Mesothelial cell of epicardium (in vitro differentiated cells): ENCODE measurements at places on chromosomes 5 and 9.

GRCh38 chr5:131250751-131251475 is 12.9 kb upstream of the CDC42SE2 start:
- DNase-seq = no peak

DNA sequence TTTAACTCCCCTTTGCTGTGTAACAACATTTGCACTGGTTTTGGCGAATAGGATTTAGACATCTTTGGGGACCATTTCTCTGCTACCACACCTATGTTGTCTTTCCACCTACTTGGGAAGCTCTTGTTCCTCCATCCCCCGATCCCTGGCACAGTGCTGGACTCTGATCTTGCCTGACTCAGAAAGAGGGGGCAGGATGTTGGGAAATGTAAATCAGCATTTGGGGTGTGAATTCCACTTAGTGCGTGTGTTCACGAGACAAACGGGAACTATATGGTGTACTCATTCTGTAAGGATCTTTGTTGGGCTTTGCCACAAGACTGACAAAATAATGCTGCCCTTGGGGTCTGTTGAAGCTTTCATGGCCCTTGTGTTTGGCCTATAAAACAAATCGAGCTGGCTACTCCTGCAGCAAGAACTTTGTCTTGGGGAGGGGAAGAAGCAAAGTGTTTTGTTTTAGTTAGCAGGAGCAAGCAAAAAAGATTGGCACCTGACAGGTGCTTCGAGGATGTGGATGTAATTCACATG is 18.5 kb downstream of the TMEM268 start:
- DNase-seq = no peak

DNA sequence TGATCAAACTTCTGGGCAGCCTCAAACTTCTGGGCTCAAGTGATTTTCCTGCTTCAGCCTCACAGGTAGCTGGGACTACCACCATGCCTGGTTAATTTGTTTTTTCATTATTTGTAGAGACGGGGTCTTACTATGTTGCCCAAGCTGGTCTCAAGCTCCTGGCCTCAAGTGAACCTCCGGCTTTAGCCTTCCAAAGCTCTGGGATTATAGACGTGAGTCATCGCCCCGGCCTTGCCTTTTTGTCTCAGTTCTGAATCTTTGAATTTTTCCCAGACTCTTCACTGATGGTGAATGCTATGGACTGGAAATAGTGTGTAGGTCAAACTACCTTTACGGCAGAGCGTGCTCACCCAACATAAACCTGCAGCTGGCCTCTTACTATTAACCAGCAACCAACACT is 32.3 kb upstream of the EGFLAM start:
- no peak for DNase-seq

- DNase-seq = no peak
Observed at GRCh38 chr5:170508036-170508435, 4.2 kb downstream of the KCNIP1 start.

- no peak for DNase-seq
Observed at GRCh38 chr5:39202597-39203274, 16.6 kb downstream of the FYB1 start.

DNA sequence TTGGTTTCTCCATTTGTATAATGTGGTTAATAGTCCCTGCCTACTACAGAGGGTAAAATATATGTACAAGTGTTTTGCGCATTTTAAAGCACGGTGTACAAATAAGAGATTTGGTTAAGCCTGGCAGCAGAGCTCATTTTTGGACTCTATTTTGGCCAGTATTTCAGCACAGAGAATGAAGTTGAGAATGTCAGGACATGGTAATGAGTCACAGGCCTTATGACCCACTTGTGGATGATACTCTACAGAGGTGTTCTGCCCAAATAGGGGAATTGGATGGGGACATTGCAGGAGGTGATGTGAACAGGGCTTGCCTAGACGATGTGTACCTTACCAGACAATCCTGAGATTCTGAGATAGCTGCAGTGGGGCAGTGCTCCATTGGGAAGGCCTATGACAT is 50.6 kb downstream of the MELK start:
- DNase-seq = no peak

GRCh38 chr9:14585730-14586473 is 107.3 kb downstream of the ZDHHC21 start:
- DNase-seq = no peak

- DNase-seq = peak; percentile 41
Observed at GRCh38 chr9:124660341-124660801, 110.7 kb downstream of the NR6A1 start.

DNA sequence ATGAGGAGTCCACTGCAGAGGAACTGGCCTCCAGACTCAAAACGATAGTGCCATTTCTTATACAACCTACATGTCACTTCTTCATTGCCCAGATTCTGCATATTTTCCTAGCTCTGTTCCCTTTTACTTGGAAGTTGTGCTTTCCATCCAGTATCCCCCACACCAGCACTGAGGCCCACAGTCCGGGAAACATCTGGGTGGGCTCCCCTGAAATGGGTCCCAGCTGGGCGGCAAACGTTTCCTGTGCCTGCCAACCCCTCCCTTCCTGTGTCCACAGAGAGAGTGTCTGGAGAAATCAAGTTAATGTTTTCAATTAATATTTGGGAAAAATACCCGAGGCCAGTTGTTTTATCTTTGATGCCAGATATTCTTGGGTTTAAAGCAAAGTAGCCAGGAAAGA is 111.8 kb downstream of the COL23A1 start:
- no peak for DNase-seq

- no peak for DNase-seq
Observed at GRCh38 chr9:111144741-111145140, 106.5 kb upstream of the LPAR1 start.

DNA sequence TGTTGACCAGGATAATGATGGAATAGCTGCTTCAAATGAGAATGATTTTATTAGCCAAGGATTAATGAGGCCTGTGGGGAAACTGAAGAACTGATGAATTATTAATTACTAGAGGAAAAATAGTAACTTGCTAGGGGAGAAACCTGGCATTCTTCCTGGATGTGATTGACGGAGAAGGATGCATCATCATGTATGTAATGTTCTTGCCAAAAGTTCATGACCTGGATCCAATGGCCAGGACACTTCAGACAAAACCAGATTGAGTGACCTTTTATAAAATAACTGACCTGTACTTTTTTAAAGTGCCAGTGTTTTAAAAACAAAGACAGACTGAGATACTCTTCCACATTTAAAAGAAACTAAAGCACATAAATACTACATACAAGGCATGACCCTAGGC is 23.7 kb downstream of the KIAA1191 start:
- DNase-seq = no peak

- no peak for DNase-seq
Observed at GRCh38 chr5:143345671-143346440, 57.6 kb downstream of the NR3C1 start.

DNA sequence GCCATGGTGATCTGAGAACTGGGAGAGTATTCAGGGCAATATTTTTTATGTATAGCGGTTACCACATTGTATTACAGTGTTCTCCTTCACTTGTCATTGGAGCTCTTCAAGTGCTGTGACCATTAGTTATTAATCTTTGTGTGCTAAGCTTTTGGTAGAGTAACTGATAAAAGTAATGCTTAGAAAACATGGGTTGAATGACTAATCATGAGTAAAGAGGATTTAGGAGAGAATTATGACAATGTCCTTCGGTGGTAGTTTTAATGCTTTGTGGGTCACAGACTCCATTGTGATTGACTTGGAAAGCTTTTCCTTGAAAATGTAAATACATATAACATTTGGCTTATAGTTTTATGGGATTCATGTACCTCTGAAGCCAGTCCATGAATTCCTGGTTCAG is 21.4 kb downstream of the TGFBR1 start:
- DNase-seq = no peak

- DNase-seq = no peak
Observed at GRCh38 chr9:17531642-17532254, 47.1 kb upstream of the SH3GL2 start.

- DNase-seq = no peak
Observed at GRCh38 chr9:108290839-108291585, 564.8 kb downstream of the ACTL7B start.

- no peak for DNase-seq
Observed at GRCh38 chr5:174500636-174501035, 223.7 kb upstream of the MSX2 start.

- no peak for DNase-seq
Observed at GRCh38 chr5:180284149-180284548, 7.7 kb downstream of the MAPK9 start.

DNA sequence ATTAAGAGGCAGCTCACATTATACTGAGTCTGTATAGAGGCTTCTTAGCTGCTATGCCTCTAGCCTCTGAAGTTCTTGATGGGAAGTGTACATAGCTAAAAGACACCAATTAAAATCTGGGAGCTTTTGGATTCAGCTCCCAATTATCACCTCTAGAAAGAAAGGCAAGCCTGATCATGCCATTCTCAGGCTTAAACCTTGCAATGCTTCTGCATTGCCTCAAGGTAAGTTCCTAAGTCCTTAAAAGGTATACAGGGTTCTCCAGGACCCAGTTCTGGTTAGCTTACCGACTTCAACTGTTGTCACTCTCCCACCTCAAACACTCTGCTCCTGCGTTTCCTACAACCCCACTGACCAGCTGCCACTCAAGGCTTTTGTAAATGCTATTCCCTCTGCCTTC is 17.5 kb upstream of the CCL28 start:
- no peak for DNase-seq

DNA sequence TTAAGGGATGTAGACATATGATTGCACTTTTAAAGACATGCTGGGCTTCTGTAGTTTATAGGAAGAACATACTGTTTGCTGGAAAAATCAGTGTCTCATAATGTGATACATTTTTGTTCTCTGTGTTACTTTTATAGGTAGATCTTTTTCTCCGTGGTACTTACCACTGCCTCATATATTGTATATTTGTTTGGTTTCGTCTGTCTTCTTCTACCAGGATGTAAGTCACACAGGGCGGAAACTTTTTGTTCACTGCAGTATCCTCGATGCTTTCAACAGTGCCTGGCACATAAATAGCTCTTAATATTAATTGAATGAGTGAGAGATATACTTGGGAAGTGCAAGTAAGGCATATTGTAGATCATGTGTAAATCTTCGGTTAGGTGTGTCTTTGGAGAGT is 135.4 kb downstream of the GDNF start:
- DNase-seq = no peak

DNA sequence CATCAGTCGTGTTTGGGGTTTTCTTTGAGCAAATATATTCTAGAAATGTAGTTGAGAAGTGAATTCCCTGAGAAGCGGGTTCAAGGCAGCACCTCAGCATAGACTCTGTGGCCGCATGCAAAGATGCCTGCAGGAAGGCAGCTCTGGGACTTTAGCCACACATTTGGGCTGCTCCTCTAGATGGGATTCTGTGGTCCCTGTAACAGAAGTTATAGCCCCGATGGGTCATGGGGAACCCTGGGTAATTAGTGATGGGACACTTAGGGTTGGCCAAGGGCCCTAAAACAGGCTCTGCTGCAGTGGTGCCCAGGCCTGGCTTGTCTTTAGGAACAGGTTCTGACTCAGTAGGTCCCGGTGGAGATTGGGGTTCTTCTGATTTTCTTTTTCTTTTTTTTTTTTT is 36.8 kb downstream of the PHF2 start:
- DNase-seq = no peak

DNA sequence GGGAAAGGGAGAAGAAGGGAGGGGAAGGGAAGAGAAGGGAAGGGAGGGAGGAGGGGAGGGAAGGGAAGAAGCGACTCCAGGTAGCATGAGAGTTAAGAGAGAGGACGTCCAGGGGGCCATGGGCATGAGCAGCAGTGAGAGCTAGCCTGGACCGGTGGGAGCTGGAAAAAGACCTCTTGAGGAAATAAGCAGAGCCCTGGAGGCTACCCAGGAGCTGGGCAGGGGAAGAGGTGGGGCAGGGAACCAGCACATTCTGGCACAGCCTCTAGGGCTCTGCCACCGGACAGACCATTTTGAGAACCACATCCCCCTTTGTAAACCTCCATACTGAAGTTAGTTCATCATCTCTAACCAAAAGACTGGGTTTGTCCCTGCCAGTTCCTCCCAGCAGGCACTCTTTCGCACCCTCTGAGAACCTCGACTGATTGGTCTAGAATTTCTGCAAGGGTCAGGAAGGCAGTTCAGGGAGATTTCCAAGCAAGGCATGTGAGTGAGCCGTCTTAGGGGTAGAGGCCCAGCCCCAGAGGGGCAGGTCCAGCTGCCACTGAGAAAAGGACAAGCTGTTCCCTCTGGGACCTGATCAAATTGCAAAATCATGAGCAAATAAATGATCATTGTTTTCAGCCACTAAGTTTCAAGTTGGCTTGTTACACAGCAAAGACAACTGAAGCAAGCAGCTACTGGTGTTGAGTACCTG is 11.6 kb downstream of the NAIF1 start:
- DNase-seq = no peak

DNA sequence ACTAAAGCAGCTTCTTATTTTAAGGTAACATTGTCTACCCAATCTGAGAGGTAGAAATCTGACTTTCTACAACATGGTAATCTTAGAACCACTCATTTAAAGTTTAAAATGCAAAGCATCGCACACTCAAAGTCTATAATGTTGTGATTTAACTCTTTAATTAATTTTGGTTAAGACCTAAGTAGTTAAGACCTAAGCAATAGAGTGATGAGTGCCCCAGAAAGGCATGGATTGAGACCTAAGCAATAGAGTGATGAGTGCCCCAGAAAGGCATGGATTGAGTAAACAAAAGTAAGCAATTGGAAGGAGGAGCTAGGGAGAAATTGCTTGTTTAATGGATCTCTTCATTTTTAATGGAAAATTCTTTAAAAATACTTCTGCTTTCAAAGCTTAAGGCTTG is 86.8 kb downstream of the NLN start:
- DNase-seq = no peak

GRCh38 chr5:151239237-151239861 is 13.6 kb upstream of the GM2A start:
- DNase-seq = peak; percentile 59
